DND-41 (cell line): ENCODE measurements at places on chromosomes 3 and 15.

DNA sequence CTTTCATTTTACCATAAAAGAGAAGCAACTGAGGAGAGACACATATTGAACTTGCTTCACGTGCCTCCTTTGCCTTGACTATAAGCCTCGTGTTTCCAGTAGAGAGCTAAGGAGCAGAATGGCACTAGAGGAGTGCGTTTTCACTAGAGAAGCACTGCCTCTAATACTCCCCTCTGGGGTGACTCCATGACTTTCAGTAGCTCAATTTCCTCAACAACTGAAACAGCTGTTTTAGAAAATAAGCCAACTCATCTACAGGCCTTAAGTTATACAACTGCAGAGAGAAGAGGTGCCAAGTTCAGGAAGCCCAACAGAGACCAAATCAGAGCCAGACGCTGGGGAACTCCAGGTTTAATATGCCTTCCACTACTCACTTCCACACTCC is 1.9 kb downstream of the UBP1 start:
- DNase-seq: no peak

DNA sequence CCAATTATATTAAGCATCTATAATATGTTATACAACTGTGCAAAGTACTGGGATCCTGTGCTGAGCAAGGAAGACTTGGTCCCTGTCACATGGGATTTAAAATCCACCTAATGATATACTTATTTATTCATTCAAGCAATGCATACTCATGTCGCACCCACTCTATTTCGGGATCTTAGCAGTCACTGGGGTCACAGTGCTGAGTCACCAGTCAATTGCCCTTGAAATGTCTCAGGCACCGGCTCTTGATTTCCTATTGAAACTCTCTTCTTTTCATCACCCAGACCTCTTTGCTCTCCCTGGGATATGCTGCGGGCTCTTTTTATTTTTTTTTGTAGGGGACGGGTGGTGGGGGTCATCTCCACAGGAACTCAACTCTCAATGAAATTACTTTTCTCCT is 194.5 kb upstream of the GAP43 start:
- no peak for DNase-seq

GRCh38 chr3:135419155-135419554 is 546.4 kb upstream of the PPP2R3A start:
- no peak for DNase-seq

DNA sequence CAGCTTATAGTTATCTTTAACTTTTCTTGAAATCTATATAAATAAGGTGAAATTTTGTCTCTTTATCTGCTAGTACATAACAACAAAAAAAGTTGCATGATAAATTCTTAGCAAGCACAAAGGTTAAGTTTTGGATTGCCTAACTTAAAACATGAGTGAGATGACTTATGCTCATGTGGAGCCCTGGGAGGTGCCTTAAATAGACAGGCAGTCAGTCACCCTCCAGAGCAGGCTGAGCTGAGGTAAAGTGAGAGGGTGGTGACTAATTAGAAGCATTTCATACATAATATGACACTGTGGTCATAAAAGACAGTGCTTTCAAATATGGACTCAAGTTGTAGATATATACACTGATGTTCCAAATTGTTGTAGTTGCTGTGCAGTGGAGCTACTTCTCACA is 14.6 kb upstream of the MME start:
- DNase-seq: no peak

DNA sequence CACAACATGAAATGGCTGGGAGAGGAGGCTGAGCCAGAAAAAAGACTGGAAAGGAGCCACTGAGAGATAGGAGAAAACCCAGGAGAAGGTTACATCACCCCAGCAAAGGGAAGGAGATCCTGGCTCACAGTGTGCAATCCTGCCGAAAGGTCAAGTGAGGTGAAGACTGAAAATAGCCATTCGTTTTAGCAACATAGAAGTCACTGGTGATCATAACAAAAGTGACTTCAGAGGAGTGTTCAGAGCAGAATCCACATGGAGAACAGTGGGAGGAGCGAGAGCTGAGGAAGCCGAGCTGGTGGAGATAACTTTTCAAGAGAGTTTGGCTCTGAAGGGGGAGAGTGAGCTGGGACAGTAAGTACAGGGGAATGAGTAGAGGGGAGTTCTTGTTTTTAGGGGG is 5.4 kb upstream of the HEG1 start:
- no peak for DNase-seq

- no peak for DNase-seq
Measured at GRCh38 chr15:81338170-81339007, 14.4 kb upstream of the STARD5 start.

DNA sequence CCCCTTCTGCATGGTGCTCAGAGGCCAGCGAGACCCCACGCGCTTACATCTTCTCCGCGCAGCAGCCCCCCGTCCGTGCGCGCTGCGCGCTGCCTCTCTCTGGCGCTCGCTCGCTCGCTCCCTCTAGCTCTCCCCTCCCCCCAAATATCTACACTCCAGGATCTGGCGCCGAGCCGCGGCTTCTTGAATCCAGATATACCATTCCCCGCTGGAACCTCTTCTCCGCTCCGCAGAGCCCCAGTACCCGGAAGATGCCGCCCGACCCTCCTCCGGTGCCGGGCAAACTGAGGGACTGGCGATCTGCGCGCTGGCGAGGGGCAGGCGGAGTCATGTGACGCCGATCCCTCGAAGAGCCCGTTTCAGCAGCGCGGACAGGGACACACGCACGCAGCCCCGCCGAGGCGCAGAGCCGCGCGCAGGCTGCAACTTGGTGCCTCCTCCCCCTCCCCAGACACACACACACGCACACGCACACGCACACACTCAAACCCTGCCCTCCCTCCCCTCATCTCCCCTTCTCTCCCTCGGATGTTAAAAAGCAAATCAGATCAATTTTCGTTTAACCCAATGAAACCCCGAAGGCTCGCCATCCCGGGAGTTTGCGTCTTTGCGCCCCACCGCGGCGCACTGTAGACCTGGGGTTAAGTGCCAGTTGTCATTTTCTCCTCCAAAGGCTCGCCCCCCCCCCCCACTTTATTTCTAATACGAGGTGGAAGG is at the start of gene RASGRF1:
TSS of gene RASGRF1 (minus strand) at position 294 of the 717 bp plus-strand sequence. CDS start at position 12, 282 bp downstream.
- no peak for DNase-seq

DNA sequence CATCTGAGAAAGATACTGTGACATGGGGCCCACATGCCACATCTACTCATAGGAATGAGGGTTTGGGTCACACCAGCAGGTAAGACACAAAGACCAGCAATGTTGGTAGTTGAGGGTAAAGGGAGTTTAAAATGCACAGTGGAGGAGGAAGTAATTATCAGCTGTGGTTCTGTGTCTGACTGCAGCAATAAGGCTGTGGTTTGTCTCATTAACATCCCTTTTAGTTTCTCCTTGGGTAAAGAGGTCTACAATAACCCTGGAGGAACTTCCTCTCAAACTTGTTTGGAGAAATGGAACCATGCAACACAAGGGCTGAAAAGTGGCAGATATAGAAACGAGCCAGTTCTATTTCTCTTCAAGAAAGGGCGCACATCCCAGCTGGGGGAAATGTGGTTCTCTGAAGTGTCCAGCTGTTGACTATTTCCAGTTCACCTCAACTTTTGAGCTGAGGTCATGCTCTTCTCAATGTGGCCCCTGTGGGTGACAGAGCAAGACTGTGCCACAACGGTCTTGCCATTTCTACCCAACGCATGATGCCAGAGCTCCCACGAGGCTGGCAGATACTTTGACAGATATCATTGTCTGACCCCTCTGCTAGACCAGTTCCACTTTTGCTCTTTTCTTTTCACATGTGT is 234.3 kb downstream of the SQOR start:
- DNase-seq: no peak

DNA sequence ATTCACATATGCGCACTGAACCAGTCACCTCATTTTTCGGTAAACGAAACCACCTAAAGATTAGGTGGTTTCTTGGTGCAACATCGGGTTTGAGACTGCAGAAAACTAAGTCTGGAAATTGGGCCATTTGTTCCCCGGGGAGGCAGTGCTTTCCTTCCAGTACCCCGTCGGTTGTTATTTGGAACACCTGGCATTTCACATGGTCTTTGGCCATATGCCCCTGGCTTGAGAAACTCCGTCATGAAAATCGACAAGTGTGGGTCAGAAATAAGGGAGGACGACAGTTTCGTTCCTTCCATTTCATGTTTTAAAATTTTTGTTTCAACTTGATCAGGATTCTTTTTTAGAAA is 544 bp upstream of the GATM start:
- no peak for DNase-seq

GRCh38 chr3:45868213-45868612 is 18.1 kb upstream of the CCR9 start:
- DNase-seq: no peak

DNA sequence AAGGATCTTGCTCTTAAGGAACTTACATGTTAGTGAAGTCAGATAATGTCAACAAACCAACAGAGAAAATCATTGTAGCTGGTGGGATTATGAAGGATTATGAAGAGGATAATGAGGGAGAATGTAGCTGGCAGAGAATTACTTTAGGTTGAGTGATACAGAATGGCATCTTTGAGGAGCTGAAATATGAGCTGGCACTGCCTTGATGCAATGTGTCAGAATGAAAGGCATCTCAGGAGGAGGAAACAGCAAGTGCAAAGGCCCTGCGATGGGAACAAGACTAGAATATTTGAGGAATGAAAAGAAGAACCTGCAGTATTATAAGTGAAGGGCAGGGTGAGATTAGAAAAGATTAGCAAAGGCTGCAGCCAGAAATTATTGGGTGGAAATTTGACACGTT is 237.2 kb upstream of the ADAMTS9 start:
- DNase-seq: no peak

- DNase-seq: no peak
Measured at GRCh38 chr3:153666991-153667740, 454.0 kb upstream of the ARHGEF26 start.

GRCh38 chr3:157195965-157196364 is 36.0 kb upstream of the CCNL1 start:
- no peak for DNase-seq

DNA sequence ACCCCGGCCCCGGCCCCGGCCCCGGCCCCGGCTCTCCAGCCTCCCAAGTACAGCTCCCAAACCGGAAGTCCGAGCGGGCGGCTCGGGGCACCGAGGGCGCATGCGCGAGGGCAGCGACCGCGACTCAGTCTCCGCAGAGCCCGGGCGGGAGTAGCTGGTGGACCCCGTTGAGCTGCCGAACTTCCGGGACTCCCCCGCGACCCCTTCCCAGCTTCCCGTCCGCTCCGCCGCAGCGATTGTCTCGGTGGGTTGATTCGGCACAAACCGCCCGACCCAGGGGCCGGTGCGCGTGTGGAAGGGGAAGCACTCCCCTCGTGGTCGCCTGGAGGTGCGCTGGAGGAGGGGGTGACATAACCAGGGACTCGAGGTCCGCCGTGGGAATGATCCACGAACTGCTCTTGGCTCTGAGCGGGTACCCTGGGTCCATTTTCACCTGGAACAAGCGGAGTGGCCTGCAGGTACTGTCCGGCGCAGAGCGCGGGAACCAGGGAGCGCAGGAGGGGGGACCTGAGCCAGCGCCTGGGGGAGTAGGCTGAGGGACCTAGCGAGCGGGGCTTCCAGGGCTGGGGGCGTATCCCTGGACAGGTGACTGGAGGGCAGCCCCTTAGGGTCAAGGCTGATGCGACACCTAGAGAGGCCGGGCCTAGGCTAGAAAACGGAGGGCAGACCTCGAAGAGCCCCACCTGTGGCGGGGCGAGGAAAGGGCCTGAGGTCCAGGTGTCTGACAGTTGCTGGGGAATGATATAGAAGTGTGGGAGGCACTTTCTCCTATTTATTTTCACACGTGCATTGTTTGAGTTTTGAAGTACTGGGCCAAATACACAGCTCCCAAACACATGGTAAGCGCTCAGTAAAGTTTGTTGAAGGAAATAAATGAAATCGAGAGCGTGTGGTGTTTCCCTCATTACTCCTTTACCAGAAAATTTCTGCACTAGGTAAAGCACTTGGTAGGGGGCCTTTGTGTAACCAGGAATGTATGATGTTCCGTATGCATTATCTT is at the start of the genes TUBGCP4 and ZSCAN29:
TSS of gene TUBGCP4 (plus strand) at position 127 of the 1,000 bp plus-strand sequence. CDS start at position 381, 254 bp downstream.
TSS of gene ZSCAN29 (minus strand) at position 69 of the 1,000 bp plus-strand sequence. CDS start 1,130 bp downstream, outside the sequence.
- DNase-seq: peak; percentile 83

DNA sequence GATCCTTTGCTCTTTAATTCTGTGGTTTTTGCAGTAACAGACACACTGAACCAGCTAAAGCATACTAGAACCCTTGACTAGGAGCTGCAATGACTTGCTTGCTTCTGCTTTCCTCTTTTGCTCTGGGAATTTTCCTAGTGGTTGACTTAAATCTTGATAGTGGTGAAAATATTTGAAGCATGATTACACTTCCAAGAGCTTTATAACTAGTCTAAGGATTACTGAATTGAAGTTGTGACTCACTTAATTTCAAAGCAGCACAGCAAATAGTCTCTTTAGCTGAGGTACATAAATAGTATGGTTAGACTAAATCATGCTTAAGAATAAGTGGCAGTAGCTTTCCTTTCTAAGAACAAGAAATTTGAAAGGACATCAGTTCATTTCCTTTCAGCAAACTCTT is 513.5 kb upstream of the GBE1 start:
- DNase-seq: no peak

- peak; percentile 86 for DNase-seq
Measured at GRCh38 chr3:111967651-111968274, 11.1 kb upstream of the ABHD10 start.

DNA sequence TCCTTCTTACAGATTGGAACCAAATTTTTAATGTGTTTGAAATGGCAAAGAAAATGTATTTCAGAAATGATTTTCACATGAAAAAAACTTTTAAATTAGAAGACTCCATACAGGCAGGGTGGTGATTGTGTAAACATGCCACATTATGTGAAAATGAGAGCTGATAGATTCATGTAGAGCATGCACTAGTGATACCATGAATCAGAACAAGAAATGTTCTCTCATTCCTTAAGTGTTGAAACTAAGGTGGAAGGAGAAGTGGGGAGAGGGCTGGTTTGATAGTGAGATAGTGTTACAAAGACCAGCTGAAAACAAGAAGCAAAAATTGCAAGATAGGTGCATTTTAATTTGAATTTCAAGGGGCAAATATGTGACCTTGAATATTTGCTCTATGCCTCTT is 100.3 kb downstream of the CCNL1 start:
- DNase-seq: no peak

DNA sequence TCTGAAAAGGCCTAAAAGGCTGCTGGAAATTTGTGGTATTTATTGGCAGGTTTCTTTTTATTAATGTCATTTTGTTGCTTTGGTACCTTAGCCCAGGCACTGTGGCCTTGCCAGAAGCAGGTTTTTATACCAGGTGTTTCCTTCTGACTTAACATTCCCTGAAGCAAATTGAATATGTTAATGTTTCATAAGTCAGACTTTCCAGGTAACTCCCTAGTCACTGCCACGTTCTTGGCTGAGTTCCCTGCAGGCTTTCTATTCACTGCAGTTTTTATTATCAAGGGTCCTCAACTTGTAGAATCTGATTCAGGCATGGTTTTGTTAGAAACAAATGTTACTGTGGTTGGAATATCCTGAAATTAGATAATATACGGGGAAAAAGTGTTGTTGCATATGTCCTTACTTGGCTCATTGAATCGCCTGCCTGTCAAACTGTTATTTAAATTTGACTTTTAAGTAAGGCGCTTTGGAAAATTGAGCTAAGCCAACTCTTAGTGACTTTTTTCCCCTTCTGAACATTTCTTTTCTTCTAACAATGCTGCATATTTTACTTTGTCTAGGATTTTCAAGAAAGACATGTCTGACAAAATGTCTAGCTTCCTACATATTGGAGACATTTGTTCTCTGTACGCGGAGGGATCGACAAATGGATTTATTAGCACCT is 22.9 kb downstream of the ITPR1 start:
- no peak for DNase-seq

- DNase-seq: peak; percentile 54
Measured at GRCh38 chr15:88166082-88166993, 90.2 kb downstream of the NTRK3 start.

- no peak for DNase-seq
Measured at GRCh38 chr3:51963951-51964451, 3.3 kb downstream of the PCBP4 start.
